Dorsolateral prefrontal cortex (tissue), 122 donors: ENCODE measurements at places on chromosomes 4 and X.

- no peak for DNase-seq
Observed at GRCh38 chrX:1190596-1191145, 21.8 kb downstream of the CRLF2 start.

GRCh38 chr4:148834804-148835631 lies 392.8 kb upstream of the NR3C2 start:
- DNase-seq = no peak

DNA sequence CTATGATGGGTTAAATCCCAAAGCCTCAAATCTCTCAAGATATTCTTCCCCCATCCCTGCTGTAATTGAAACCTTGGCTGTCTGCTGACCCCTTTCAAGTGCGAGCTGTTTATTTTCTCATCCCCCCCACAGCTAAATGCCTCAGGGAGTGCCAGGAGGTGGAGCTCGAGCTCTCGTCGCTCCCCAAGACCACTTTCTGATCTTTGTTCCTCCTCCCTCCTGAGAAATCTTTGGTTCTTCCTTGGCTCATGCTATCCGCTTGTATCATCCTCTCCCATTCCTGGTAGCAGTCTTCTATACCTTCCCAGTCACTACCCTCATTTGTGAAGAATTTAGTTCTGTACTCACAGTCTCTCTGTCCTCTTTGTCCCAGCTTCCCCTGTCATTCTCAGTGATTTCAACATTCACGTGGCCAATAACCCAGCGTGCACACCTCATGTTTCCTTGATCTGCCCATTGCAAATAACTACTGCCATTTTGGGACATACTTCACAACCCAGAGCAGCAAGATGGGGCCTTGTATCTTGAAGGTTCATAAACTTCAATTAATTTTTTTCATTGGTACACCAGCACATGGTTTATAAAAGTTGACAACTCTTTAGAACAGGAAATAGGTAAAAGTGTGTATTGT lies 9.2 kb upstream of the SLC25A43 start:
- no peak for DNase-seq

GRCh38 chr4:18675586-18676525 lies 654.3 kb upstream of the LCORL start:
- DNase-seq = no peak

DNA sequence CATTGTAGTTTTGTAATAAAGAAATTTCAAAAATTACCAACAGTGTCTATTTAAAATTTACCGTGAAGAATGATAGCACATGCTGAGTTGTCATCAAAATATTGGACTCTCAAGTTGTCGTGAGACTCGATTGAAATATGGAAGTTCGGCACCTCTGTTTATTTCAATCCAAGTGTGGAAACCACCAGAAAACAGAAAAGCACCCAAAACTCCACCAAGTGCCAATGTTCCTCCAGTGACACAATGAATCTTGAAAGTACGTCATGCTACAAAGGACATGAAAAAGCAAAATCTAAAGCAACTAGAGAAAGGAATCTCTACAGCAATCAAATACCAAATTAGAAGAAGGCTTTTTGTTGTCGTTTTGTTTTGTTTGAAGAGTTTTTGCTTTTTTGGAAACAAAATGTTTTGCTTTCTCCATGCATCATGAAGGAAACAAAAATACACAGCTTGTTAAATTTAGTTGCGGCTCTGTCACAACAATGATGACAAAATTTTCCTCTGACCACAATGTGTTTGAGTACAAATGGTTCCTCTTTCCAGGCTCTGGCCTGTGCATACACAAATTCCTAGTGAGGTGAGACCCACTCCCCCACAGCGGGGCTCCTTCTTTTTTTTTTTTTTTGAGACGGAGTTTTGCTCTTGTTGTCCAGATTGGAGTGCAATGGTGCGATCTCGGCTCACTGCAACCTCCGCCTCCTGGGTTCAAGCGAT lies 9.6 kb upstream of the IL13RA1 start:
- no peak for DNase-seq
